ENCODE measurements at places on chromosomes 13 and 19.

DNA sequence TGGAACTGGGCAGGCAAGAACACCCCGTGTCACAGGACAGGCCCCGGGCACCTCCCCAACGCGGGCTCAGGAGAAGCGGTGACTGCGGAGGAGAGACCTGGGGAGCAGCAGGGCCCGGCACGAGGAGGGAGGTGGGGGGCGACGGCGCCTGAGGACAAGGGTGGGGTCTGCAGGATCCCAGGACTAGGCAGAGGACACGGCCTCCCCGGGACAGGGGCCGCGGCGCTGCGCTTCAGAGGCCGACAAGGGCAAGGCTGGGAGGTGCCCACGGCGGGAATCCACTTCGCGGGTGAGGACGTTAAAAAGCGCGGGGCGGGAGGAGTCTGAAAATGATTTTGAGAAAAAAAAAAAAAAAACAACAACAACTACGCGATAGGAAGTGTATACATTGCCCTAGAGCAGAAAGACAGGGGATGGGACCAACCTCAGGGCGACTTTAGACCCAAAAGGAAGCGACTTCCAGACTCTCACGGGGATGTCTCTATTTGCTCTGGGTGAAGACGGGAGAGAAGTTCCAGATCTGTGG is 44.9 kb downstream of the ZNF611 start:
- DNase-seq, result peak; percentile 78

DNA sequence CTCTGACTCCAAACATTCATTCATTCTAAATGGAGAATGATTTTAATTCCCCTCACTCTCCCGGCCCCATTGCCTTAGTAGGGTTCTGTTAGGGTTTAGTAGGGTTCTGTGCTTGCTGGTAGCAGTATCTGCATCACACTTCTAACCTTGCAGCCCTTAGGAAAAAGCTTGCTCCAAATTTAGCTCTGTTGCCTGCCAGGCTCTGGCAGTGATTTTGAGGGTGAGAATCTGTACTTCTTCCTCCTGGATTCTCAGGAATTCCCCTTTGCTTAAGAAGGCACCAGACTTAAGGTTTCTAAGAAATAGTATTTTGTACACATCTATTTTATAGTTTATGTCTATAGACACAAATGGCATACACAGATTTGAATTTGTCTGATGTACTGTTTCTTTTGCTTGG is 14.7 kb downstream of the B3GLCT start:
- no peak for DNase-seq

GRCh38 chr13:50678464-50679162 is 164.9 kb downstream of the DLEU7 start:
- no peak for DNase-seq

DNA sequence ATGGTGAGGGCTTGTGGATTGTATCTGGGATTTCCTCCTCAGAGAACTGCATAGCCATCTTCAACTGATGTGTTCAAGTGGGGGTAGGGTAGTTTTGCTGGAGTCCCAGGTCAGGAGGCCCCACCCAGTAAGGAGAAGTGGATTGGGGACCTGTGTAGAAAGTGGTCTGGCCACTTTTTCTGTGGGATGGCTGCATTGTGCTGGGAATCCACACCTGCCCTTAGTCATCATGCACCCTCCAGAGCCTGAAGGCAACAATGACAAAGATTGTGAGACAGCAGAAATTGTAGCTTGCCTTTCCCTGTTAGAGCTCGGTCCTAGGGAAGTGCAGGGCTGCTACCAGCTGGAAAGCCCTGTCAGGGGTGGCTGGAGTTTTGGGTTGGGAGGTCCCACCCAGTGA is 255.4 kb downstream of the NDFIP2 start:
- DNase-seq, result no peak

GRCh38 chr13:92074658-92075057 is 676.2 kb downstream of the GPC5 start:
- DNase-seq, result no peak

- peak; percentile 91 for DNase-seq
Observed at GRCh38 chr19:46529622-46530451, 34.2 kb upstream of the PNMA8B start.

- no peak for DNase-seq
Observed at GRCh38 chr19:14559916-14560775, 11.7 kb downstream of the NDUFB7 start.

DNA sequence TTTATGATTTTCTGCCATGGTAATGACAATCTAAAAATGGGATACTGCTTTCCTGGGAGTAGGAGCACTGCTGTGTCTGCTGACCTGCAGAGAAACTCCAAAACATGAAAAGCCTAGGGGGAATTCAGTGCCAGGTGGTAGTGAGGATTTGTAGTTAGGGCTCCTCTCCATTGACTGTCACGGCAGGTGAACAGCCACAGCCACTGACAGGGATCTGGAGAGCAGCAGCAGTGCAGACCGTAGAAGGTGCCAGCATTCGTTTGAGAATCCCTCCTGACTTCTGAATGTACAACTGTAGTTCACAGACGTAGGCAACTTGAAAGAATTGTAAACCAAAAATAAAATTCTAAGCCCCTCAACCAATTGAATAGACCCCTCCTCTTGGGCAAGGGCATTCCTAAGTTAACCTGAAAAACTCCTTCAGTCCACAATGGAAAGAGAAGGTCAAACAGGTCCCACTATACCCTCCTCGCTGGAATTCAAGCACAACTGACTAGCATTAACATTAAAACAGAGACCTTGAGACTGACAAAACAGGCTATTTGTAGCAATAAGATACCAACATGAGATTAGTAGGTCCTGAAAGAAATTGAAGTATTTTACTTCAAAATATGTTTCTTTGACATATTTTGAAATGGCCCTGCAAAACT is 1328.8 kb downstream of the OLFM4 start:
- DNase-seq, result no peak

GRCh38 chr19:48393559-48394330 is at the start of gene GRIN2D:
TSS of gene GRIN2D (plus strand) at chr19:48393668. CDS start at chr19:48398393, 4,725 bp downstream.
- DNase-seq, result no peak

- DNase-seq, result no peak
Observed at GRCh38 chr19:35500611-35501010, 10.3 kb upstream of the KRTDAP start.

GRCh38 chr13:79282976-79283375 is 123.1 kb downstream of the RBM26 start:
- DNase-seq, result no peak

GRCh38 chr19:41935760-41936415 is 7.6 kb upstream of the ERFL start:
- DNase-seq, result no peak

DNA sequence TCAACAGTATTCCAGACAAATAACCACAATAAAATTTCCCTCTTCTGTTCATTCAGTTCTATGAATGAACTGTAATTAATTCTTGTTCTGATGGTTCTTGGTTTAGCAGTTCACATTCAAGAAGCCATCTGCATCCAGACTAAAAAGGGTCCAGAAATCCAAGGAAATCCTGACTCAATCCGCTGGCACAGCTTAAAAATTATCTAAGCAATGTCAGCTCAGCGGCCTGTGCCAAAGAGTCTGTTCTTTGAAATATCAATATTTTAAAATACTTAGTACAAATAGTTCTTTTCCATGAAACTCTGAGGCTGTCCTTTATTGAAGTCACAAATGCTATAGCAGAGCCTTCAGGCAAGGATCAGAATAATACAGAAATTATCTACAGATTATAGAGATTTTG is 57.2 kb downstream of the DHRS12 start:
- no peak for DNase-seq

DNA sequence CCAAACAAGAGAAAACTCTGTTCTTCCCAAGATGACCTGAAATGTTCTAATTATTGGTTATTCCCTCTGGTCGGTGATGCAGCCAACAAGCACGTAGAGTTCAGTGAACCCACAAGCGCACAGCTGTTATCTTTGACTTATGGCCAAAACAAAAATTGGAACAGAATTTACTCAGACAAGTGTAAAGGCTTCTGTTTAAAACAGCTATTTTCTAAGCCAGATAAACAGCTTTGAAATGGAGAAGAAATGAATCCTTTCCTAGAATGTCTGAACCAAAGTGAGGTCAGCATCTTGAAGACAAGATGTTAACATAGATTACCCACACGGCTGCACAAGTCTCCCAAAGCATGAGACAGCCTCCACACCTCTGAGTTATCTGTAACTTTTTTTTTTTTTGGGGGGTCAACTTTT is 669.2 kb downstream of the DIAPH3 start:
- DNase-seq, result no peak

DNA sequence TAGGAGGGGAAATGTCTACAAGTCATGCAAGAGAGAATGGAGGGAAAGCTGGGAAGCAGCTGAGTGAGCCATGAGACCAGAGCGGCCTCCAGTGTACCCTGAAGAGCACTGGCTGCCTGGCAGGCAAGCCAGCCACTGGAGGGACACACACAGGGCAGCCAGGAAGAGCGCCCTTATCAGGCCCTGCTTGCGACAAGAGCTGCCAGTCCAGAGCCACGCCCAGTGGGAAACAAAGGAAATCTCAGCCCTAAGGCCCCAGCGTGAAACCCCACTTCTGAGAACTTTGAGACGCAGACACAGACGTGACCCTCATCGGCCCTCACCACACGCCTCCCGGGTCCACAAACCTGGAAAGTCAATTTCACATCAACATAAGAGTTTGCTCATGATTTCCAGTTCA is 105.0 kb downstream of the STK24 start:
- DNase-seq, result no peak

GRCh38 chr19:53597023-53597422 is 34.8 kb upstream of the DPRX start:
- no peak for DNase-seq

- no peak for DNase-seq
Observed at GRCh38 chr19:48443731-48444128, 2.1 kb upstream of the GRWD1 start.

DNA sequence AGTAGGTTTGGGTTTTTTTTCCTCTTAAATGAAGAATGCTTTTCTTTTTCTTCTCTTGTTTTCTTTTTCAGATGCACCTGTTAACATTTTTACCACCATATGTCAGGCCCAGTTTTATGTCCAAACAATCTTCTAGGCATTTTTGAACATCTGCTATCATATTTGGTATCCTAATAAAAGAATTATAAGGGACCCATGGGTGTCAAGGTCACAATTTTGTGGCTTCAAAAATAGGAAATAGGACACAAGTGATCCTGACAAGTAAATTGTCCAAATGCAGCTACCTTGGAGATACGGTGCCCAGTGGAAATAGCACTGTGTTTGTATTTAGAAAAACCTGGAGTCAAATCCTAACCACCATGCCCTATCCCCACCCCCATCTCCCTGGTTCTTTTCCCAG is 270.3 kb downstream of the MZT1 start:
- no peak for DNase-seq

GRCh38 chr13:68927387-68928026 is 1180.1 kb upstream of the ATXN8OS start:
- DNase-seq, result no peak

DNA sequence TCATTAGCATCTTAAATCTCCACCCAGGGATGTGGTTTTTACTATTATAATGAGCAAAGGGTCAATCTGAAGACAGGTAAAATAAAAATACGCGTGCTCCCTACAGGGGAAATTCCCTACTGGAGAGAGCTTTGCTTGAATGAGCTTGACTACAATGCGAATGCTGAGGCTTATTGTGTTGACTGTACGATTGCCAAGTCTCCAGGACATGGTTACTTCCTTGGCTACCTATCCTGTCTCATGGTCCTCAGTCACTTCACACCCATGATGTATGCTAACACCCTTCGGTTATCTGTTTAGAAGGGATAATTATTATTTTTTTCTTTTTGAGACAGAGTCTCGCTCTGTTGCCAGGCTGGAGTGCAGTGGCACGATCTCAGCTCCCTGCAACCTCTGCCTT is 61.7 kb downstream of the ZNF627 start:
- no peak for DNase-seq

DNA sequence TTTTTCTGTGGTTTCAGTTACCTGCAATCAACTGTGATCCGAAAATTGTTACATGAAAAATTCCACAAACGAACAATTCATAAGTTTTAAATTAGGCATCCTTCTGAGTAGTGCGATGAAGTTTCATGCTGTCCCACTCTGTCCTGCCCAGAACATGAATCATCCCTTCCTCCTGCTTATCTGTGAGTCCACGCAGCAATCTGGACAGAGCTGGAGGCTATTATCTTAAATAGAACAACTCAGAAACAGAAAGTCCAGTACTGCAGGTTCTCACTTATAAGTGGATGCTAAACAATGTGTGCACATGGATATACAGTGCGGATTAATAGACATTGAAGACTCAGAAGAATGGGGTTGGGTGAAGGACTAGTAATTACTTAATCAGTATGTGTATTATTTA is 583.7 kb upstream of the SPRY2 start:
- DNase-seq, result no peak

DNA sequence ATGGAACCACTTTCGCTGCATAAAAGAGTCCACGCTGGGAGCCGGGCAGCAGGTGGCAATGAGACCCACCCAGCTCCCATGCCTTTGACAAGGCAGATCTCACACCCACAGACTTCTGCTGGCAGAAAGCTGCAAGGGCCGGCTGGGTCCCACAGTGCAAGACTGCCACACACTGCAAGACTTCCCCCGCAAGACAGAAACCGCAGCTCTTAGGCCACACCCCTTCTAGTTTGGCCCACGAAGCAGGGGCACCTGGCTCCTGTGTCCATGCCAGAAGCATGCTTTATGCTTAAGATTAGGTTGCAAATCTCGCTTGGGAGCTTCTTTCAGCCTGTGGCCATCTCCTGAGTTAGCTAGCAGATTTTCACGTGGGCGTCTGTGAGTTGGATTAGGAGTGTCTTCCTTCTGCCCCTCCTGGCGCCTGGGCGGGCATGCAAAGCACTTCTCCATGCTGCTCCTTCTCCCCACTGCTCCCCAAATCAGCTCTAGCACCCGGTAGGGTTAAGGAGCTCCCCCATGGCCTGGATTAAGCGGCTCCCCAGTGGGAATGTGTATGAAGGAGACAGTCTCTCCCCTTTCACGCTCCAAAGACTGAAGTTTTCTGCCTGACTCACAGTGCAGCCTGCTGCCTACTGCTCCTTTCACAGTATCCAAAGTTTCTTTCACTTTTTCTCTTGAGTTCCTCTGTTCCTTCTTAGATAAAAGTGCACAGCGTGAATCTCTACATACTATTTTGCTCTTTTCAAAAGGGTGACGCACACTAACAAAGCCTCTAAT is 17.7 kb downstream of the GPC6 start:
- DNase-seq, result no peak

GRCh38 chr19:10836479-10837330 is 693 bp upstream of the TMED1 start:
- peak; percentile 90 for DNase-seq

All from activated CD8-positive, alpha-beta memory T cell treated with anti-CD3 and anti-CD28 coated beads, Interleukin-2, amount 50 U/mL, for 48 hours (primary cell).